ENCODE measurements at places on chromosomes 5 and 9.

GRCh38 chr9:89740722-89741121 lies 135.9 kb downstream of the GADD45G start:
- no peak for DNase-seq

DNA sequence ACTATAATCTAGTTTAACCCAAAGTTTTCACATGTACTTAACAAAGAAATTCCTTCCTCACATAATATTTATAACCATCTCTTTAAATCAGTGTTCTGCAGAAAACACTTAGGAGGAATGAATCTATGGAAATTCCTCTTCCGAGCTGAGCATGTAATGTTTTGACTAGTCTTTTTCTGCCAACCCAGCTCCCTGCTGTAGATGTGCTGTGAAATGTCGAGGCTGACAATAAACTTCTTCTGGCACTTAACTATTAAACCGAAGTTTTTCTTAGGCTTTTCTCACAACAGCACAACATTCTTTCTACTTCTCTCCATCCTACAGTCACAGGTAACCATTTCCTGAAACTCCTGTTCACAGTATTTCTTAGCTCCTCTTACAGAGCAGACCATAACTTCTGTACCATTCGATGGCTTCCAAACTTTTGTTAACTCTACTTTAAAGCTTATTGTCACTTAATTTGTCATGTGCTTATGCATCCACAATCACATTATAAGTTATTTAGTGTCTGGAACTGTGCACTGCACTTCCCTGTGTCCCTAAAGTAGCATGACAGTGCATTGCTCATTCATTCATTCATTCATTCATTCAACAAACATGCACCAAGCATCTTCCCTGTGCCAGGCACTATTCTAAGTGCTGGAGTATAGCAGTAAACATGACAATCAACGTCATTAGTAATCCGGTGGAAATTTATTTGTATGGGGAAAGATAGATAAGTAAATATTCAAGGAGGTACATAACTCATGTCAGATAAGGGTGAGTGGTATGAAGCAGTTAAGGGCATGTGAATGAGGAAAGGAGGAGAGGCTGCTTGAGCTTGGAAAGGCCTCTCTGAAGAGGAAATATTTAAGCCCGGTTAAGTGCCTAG lies 54.6 kb downstream of the TSSK1B start:
- DNase-seq = no peak

DNA sequence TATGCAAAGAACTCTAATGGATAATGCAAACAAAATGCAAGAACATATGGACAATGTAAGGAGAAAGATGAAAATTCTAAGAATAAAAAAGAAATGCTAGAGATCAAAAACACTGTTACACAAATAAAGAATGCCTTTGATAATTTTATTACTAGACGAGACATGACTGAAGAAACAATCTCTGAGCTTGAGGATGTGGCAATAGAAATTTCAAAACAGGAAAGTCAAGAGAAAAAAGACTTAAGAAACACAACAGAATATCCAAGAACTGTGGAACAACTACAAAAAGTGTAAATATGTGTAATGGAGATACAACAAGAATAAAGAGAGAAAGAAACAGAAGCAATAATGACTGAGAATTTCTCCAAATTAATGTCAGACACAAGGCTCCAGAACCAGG lies 140.5 kb upstream of the ACOT12 start:
- DNase-seq = no peak

GRCh38 chr5:122415030-122415800 lies 103.2 kb downstream of the SNCAIP start:
- DNase-seq = peak; percentile 66

DNA sequence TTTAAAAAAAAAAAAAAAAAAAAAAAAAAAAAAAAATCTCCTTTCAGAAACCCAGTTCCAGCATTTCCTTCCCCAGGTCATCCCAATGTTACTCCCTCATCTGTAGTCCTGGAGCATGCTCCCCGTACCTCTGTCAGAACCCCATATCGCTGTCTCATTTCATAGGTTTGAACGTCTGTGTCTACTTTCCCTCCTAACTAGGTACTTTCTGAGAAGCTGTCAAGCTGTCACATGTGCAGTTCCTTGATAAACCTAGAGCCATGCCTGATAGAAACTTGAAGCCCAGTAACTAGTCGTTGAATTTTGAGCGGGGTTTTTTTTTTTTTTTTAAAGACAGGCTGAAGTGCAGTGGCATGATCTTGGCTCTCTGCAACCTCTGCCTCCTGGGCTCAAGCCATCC lies 15.6 kb downstream of the EXOSC3 start:
- no peak for DNase-seq

- DNase-seq = no peak
Observed at GRCh38 chr9:18456624-18457237, 17.2 kb upstream of the ADAMTSL1 start.

- no peak for DNase-seq
Observed at GRCh38 chr9:133227242-133227860, 18.3 kb upstream of the OBP2B start.

DNA sequence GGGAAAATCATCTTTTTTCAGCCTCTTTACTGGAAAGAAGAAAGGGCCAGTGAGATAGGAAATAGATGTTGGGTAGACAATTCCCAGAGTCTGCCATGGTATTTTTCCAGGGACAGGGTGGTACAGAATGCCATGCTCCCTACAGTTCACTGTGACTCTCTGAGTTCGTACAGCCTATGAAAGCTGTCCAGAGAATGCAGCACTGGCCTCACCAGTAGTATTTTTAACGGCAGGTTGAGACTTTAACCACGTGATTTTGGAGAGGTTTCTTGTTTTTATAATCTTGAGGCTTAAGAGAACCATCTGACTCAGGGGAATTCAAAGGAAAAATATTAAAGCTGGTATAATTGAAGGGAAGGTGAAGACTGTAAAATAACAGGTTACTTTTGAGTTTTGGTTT lies 10.1 kb upstream of the ZNF474 start:
- DNase-seq = no peak

DNA sequence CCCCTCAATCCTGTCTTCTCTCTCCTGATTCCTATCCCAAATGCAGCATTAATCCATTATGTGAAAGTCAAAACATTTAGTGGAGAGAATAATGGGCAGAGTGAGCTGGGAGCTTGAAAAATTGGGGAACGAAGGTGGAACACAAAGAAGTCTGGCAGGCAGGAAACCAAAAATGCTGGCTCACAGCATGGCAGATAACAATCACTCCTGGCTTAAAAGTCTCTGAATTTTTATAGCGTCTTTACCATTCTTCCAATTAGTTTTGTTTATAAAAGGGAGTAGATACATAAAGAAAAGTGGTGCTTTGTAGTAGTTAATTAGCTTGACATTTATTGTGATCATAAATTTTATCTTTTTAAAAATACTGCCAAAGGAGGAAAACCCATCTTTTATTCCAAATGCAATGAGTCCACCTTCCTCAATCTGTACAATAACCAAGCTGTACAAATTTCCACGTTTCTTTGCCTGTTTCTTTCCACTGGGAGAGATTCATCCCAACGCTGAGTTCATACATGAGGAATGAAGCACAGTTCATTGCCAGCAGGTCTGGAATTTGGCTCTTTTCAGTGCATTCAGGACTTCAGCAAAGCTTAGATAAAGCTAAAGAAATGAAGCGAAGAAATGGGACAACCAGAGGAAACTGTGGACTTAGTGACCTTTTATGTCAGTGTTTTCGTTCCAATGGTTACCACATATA lies 174.7 kb downstream of the HMHB1 start:
- no peak for DNase-seq

GRCh38 chr9:1916655-1917054 lies 98.5 kb upstream of the SMARCA2 start:
- DNase-seq = no peak

DNA sequence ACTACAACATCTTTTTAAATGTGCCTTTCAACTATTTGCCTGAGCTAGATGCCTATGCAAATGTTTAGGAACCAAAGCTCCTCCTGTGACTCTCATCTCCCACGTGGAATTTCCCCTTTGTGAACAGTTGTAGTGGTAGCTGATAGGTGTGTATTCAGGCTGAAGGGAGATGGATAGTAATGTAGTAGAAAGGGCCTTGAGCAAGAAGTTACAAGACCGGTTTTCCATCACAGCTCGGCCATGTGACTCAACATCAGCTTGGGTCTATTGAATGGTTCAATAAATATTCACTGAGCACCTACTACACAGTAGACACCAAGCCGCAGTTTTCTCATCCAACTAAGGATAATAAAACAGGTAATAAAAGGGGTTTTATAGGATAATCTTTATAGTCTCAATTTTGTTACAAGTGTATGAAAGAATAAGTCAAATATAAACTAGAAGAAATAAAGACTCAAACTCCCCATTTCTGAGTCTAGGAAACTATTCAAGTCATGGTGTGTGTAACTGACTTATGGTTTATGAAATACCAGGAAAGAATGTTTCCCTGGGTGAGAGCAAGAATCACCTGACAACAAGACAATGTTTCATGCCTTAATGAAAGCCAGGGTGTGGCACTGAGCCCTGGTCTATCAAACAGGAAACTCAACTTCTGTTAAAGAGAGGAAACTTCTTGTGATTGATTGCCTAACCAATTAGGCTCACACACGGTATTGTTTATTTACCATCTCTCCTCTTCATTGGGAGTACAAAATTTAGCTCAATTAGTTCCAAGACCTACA lies 187.1 kb upstream of the SPEF2 start:
- no peak for DNase-seq

GRCh38 chr9:107007402-107007801 lies 144.4 kb downstream of the ZNF462 start:
- no peak for DNase-seq

DNA sequence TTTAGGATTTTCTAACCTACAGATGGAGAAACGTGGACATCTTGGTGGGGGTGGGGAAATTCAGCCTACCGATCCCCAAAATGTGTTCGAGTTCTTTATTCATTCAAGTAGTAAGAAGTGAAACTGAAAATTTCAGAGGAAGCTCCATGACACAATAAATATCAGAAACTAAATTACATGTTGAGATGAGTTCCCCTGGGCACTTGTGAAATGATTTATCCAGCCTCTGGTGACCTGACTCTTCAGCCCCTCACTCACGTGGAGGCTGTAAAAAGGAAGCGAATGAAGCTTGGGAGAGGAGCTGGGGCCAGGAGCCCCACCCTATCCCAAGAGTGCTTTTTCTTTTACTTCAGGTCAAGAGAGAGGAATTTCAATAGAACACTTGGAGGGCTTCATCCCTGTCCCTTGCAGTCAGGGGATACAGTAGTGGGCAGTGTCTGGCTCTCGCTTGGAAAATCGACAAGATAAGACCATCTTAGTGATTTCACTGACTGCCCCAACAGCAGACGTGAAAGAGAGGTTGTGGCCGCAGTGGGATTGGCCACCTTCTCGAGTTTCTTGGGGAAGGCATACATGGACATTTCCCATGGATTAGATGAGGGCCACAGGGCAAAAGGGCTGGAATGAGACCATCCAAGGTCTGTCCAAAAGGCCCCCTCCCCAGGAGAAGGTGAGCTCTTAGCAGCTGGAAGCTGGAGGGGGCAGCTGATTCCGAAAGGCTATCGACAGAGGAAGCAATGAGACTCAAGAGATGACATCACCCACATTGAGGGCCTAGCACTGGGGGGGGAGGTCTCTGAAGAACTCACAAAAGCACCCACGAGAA lies 76.8 kb upstream of the SH3PXD2B start:
- no peak for DNase-seq

DNA sequence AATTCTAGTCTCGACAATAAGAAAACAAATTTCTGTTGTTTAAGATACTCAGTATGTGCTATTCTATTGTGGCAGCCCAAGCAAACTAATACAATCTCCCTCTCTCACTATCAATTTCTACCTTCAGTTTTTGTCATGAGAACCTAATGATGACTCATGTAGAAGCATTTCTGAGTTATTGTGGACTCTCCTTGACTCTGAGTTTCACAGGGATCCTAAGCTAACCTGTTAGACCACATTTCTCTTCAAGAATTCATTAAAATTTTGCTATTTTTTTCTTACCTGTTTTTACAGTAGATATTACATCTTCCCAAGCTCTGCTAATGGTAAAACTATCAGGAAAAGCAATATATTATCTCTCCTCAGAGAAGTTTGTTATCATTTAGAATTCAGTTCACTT lies 599.1 kb upstream of the TYRP1 start:
- DNase-seq = no peak

- no peak for DNase-seq
Observed at GRCh38 chr5:154237946-154238345, 47.4 kb downstream of the GALNT10 start.
